Motor neuron (in vitro differentiated cells): ENCODE measurements at places on chromosomes 4 and X. TPM values are rescaled to one million over a fixed set of nuclear protein-coding genes. Genes with fewer than 3 reads are reported as not detected.

The TEX28 gene
- total RNA-seq: not detected in 2 replicates

The CRMP1 gene
- 8.1 and 11.7 TPM in 2 replicates for total RNA-seq

The LRP2BP gene
- total RNA-seq: 6.5 and 10.9 TPM in 2 replicates

The GPC4 gene
- 35.2 and 58.8 TPM in 2 replicates for total RNA-seq

The ABLIM2 gene
- 0.68 and 1.1 TPM in 2 replicates for total RNA-seq

The PCDH7 gene
- total RNA-seq: 53.7 and 60.2 TPM in 2 replicates

The TMEM150C gene
- 0.22 and 0.46 TPM in 2 replicates for total RNA-seq

The MID1 gene
- total RNA-seq: 25.4 and 26.2 TPM in 2 replicates

The CXXC4 gene
- 37.7 and 44.6 TPM in 2 replicates for total RNA-seq

The ZXDA gene
- 6.7 and 7.4 TPM in 2 replicates for total RNA-seq

The REPS2 gene
- 1.8 and 2.4 TPM in 2 replicates for total RNA-seq

The CSN1S1 gene
- not detected in 2 replicates for total RNA-seq

The RTL3 gene
- total RNA-seq: 0.19 TPM in 1 of 2 replicates, not detected in the other

The FMR1NB gene
- not detected in 2 replicates for total RNA-seq

The UCP1 gene
- total RNA-seq: 0.54 TPM in 1 of 2 replicates, not detected in the other

The CT45A6 gene
- total RNA-seq: not detected in 2 replicates

The TEX13A gene
- total RNA-seq: 0.63 TPM in 1 of 2 replicates, not detected in the other

The TCEAL8 gene
- total RNA-seq: 120 and 125 TPM in 2 replicates

The CFAP47 gene
- total RNA-seq: 0.64 and 0.67 TPM in 2 replicates

The PLXNB3 gene
- total RNA-seq: 0.55 and 0.71 TPM in 2 replicates

The LRAT gene
- total RNA-seq: 3.5 and 4.1 TPM in 2 replicates

The GNRHR gene
- total RNA-seq: 2.0 and 2.9 TPM in 2 replicates

The RADX gene
- total RNA-seq: 138 and 157 TPM in 2 replicates

The NRK gene
- total RNA-seq: 0.08 and 0.09 TPM in 2 replicates

The ADH1A gene
- 0.82 TPM in 1 of 2 replicates, not detected in the other for total RNA-seq

The SPP1 gene
- total RNA-seq: 5.7 and 5.8 TPM in 2 replicates

The C4orf50 gene
- 0.69 and 0.73 TPM in 2 replicates for total RNA-seq

The TACR3 gene
- 1.9 TPM in 2 replicates for total RNA-seq
